ENCODE measurements at places on chromosomes 13 and 19.

DNA sequence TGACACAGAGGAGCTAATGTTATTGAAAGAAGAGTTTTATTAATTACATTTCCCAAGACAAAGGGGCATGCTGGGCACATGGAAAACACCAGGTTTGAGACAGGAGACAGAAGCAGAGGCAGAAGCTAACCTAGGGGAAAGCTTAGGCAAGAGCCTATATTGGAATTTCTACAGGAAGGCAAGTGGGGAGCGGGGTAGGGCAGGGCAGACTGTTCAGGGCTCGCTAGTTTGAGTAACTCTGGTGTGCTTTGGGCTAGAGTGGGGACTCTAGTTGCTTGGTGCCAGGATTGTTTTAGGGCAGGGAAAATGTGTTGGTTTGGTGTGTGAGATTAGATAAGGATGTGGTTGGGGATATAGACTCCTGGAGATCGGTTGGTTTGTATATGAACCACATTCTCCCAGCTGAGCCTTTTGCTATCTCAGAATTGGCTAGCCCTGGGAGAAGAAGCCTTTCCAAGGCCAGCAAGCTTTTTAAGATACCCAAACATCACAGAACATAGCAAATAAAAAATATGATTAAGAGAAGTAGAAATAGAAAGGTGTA is 8.4 kb upstream of the UFM1 start:
- H3K27me3 ChIP-seq = peaks cover 7% of the 10 kb centered on the region
- no peak overlapping the region for H3K4me3 ChIP-seq
- DNase-seq = no peak
- no peaks in the 10 kb centered on the region for H3K36me3 ChIP-seq
- H3K4me1 ChIP-seq = no peaks in the 10 kb centered on the region
- H3K27ac ChIP-seq = no peak overlapping the region

GRCh38 chr13:48977286-48977625 is 1.5 kb downstream of the FNDC3A start:
- H3K4me3 ChIP-seq = peak overlapping the region; percentile 94
- H3K36me3 ChIP-seq = peaks cover 31% of the 10 kb centered on the region
- peaks cover 50% of the 10 kb centered on the region for H3K4me1 ChIP-seq

GRCh38 chr19:33414667-33415605 is 41.4 kb downstream of the CEBPG start:
- no peak overlapping the region for H3K27ac ChIP-seq
- H3K27me3 ChIP-seq = no peaks in the 10 kb centered on the region
- no peak for DNase-seq
- H3K4me1 ChIP-seq = peaks cover 6% of the 10 kb centered on the region
- no peak overlapping the region for H3K4me3 ChIP-seq
- no peaks in the 10 kb centered on the region for H3K36me3 ChIP-seq

DNA sequence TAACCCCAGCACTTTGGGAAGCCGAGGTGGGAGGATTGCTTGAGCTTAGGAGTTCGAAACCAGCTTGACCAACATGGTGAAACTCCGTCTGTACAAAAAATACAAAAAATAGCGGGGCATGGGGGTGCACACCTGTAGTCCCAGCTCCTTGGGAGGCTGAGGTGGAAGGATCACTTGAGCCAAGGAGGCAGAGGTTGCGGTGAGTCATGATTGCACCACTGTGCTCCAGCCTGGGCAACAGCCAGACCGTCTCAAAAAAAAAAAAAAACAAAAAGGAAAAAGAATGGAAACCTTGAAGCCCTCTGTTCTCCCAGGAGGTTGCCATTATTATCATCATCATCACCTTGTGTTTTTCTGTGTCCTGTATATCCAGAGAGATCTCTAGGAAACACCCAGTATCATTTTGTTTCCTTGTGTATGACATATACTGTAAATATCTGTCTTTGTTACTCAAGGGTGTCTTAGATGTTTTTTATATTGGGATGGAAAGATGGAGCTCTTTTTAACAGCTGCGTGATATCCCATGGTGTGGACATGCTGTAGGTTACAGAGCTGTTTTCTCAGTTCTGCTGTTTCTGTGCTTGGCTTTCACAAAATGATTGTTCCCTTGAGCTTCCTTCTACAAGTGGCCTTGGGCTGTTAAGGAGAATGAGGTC is 11.8 kb downstream of the CHAF1A start:
- H3K27ac ChIP-seq = no peak overlapping the region
- no peak overlapping the region for H3K4me3 ChIP-seq
- H3K27me3 ChIP-seq = no peaks in the 10 kb centered on the region
- H3K36me3 ChIP-seq = peaks cover 23% of the 10 kb centered on the region
- H3K4me1 ChIP-seq = no peaks in the 10 kb centered on the region

GRCh38 chr19:58498316-58499020 is 13.3 kb downstream of the SLC27A5 start:
- H3K4me1 ChIP-seq = peaks cover 21% of the 10 kb centered on the region
- H3K27ac ChIP-seq = peak overlapping the region; percentile 91
- no peak for DNase-seq
- H3K4me3 ChIP-seq = peak overlapping the region; percentile 91
- H3K27me3 ChIP-seq = peaks cover 7% of the 10 kb centered on the region

DNA sequence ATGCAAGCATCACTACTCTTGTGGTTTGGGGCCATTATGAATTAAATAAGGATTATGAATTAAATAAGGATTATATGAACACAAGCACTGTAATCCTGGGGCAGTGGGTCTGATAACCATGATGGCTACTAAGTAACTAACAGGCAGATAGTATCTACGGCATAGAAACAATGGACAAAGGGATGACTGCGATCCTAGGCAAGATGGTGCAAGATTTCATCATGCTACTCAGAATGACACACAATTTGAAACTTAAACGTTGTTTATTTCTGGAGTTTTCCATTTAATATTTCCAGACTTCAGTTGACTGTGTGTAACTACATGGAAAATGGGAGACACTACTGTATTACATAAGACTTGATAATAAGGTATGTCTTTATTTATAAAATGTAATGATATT is 15.1 kb downstream of the KCNRG start:
- no peaks in the 10 kb centered on the region for H3K27me3 ChIP-seq
- peaks cover 25% of the 10 kb centered on the region for H3K36me3 ChIP-seq
- DNase-seq = no peak
- H3K4me1 ChIP-seq = peaks cover 10% of the 10 kb centered on the region
- no peak overlapping the region for H3K27ac ChIP-seq

- H3K36me3 ChIP-seq = peaks cover 6% of the 10 kb centered on the region
- no peak for DNase-seq
- no peak overlapping the region for H3K4me3 ChIP-seq
- H3K4me1 ChIP-seq = peaks cover 34% of the 10 kb centered on the region
- peaks cover 27% of the 10 kb centered on the region for H3K27me3 ChIP-seq
Observed at GRCh38 chr19:38392707-38393308, 4.3 kb downstream of the SPRED3 start.

DNA sequence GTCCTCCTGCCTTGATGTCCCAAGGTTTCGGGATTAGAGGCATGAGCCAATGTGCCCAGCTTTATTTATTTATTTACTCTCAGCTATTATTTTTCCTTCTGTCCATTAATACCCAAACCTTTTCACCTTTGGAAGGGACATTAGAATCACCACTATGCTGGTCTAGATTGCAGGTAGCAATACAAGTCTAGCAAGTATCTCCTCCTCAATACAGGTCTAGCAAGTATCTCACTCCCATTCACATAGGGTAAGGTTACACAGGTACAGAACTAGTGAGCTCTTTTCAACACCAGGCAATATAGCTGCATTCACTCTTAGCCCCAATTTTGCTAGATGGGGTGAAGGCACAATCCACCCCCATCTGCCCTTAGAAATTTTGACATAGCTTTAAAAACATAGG is 17.4 kb upstream of the SPRYD7 start:
- no peak for DNase-seq
- no peak overlapping the region for H3K4me3 ChIP-seq
- no peak overlapping the region for H3K27ac ChIP-seq
- H3K4me1 ChIP-seq = no peaks in the 10 kb centered on the region

- no peak for DNase-seq
- no peak overlapping the region for H3K27ac ChIP-seq
- H3K36me3 ChIP-seq = no peaks in the 10 kb centered on the region
- no peaks in the 10 kb centered on the region for H3K4me1 ChIP-seq
- no peak overlapping the region for H3K4me3 ChIP-seq
Observed at GRCh38 chr19:44626048-44626624, 12.8 kb downstream of the IGSF23 start.
